Activated T-helper 17 cell treated with anti-CD3 and anti-CD28 coated beads, Interleukin-2, amount 50 U/mL, for 72 hours (primary cell): ENCODE measurements at places on chromosomes 1 and 21.
A peak's percentile ranks its signal among the peaks of the same experiment; 100 is the strongest.

DNA sequence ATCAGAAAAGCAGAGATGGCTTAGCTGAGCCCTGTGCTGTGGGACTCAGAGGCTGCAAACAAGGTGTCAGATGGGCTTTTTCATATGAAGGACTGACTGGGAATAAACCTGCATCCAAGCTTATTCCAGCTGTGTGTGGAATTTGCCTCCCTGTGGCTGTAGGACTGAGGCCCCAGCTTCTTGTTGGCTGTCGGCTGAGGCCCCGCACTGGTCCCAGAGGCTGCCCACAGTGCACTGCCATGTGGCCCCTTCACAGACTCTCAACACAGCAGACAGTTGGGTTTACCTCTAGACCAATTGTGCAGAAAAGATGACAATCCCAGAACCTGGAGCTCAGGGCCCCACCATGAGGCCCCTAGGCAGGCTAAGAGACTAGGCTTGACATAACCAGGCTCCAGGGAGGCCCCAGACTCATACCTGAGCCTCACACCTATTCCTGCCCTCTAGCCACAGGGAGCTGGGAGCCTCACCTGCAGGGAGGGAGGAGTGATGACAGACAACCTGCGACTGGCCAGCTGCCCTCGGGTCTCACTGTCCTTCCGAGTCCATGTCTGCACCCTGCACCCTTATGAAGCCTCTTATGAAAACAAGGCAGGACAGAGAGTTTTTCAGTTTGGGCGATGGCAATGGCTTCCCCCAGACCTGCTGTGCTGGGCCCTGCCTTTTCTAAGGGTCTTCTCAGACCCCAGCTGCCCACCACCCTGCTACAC, 615.5 kb downstream of the NPHP4 start:
- no peak for ATAC-seq

DNA sequence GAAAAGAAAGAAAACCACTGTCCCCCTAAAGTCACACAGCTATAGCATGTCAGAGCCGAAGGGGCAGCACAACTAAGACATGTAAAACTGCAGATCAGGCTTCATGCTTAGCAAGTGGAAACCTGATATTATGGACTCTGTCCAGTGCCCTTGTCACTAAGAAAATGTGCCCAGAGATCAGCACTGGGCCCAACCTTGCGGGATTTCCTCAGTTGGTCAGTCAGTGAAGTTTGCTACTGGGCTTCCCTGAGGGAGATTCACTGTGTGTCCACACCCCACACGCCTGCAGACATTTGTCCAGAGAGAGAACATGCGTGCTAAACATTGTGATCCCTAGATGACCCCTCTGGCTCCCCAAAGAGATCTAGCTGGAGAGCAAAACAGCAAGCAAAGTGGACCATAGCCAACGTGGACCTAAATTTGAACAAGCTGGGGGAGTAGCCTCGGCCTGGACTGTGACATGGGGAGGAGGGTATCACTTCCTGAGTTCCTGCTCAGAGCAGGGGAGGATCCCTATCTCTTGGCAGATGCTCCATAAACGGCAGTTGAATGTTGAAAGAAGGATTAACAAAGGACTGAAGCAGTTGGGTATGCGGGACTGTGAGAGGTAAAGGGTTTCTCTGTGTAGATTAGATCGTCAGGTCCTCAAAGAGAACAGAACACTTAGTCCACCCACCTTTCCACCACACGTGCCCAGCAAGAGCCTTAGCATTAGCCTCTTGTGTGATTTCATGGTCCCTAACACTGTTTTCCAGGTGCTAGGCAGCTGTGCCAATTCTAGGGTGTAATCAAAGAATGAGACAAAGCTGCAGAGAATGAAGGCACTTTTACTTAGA, 53.6 kb downstream of the GLUL start:
- ATAC-seq: no peak

GRCh38 chr1:11316701-11317100, 43.7 kb downstream of the UBIAD1 start:
- no peak for ATAC-seq

- ATAC-seq: no peak
Observed at GRCh38 chr1:23930861-23931490, 17.8 kb upstream of the CNR2 start.

DNA sequence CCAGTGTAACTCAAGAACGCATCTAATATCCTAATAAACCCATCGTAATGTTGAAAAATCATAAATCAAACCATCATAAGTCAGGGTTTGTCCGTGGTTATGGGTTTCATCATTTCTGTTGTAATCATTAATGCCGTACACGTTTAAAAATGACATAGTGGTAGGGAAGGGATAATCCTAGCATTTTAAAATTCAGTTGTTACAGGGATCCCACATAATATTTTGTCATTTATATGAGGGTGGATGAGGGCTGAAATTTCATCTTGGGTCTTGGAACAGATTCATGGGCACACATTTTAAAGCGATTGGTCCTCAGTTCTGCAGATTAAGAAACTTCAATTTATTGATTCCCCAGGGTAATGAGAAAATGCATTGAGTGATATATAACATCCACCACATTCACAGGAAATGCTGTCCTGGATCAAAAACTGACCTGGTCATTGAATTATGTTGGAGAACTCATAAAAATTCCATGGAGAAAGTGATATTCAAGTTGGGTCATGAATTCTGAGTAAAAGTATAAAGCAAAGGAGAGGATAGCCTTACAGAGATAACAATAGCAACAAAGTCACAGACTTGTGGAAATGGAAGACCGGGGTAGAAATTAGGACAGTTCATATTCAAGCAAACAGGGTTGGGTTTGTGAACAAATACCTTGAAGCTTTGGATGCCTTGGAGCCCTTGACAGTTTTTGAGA, 1527.3 kb upstream of the TPTE start:
- ATAC-seq: no peak

DNA sequence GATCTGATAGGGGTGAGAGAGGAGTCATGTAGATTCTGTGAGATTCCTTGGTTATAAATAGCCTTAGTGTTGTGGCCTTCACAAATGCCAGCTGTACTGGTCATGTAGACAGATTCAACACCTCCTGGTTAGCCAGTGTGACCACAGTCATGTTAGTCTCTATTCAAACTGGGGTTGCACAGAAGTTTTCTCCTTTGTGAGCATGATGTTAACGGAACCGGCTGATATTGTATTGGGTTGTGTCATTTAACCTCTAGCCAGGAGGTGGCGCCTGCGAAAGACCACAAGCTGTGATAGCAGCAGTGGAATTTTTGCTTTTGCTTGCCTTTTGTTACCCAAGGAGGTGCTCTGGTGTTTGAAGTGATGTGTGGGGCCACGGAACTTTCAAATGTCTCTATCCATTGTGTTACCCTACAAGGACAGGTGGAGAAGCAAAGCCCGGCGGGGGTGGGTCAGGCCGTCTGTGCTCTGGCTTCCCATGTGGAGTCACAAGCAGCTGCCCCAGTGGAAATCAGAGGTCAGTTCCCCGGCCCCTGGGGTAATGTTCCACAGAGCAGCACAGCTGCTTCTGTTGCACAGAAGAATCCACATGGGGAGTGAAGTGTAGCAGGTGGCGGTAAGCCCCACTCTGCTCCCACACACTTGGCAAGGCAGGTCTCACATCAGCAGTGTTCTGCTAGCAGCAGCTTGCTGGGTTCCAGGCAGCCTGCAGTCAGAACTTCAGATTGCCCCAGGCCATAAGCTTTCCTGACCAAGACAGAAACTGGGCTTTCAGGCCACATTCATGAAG, 112.6 kb downstream of the ADAMTS1 start:
- no peak for ATAC-seq

GRCh38 chr1:56133522-56134472, 445.6 kb downstream of the PLPP3 start:
- no peak for ATAC-seq

DNA sequence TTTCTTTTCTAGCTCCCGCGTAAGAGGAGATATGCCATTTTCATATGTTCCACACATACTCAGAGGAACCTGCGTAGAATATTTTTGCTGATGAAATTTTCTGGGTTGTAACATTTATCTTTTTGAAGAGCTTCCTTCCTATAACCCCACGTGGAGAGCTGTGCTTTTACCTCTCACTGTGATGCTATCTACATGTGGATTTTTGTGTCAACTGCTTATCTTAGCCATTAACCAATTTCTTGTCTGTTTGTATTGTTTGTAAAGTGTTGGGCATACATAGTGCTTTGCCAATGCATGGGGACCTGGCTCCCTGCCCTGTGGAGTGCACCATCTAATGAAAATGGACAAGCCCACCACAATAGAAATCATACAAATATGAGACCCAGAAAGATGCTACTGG, 266.1 kb downstream of the TNR start:
- ATAC-seq: no peak

- no peak for ATAC-seq
Observed at GRCh38 chr1:11394592-11395245, 84.2 kb upstream of the DISP3 start.

DNA sequence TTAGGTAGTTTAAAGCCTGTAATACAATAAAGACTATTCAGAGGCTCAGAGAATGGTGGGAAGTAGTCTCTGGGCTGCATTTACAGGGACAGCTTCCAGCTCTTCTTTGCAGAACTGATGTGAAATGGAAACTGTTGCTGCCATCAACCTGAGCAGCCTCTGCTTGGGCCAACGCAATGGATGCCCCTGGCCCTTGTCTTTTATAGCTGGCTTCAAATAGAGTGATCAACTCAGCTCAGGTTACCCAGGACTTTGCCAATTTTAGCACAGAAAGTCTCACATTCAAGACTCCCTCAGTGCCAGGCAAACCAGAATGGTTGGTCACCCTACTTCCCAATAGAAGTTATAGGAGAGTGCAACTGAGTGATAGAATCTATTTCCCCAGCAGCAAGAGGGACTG, 18.1 kb upstream of the GALNT2 start:
- ATAC-seq: no peak

GRCh38 chr1:107297681-107298080, 156.8 kb downstream of the NTNG1 start:
- ATAC-seq: no peak

DNA sequence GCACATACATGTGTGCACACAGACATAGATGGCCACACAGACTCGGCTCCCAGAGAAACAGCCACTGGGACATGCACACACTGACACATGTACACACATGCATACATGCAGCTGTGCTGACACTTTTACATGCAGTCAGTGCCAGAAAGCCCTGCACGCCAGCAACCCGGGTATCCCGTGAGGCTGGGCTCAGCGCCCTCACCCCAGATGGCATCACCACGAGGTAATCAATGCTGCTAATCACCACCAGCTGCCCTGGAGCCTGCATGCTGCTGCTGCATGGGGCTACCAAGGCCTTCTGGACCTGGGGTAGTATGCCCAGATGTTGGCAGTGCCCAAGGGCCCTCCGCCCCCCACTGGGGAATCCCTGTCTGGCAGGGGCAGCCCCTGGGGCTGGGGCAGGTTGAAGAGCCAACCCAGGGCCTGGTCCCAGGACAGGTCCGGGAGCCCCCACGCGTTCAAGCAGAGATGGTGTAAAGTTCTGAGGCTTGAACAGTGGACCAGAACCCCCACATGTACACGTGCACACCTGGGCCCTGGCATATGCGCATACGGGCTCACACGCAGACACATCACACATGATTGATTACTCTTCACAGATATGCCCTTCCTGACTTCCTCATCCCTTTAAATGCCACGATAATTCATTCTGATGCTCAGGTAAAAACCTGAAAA, 2.7 kb upstream of the COL16A1 start:
- ATAC-seq: no peak

GRCh38 chr1:192654591-192655251, 18.8 kb downstream of the RGS13 start:
- ATAC-seq: peak; percentile 92

GRCh38 chr1:224623310-224623714, 7.2 kb downstream of the CNIH3 start:
- peak; percentile 73 for ATAC-seq

GRCh38 chr1:201791779-201792173, 37.2 kb upstream of the IPO9 start:
- no peak for ATAC-seq
